ENCODE measurements at places on chromosomes 6 and 20.

DNA sequence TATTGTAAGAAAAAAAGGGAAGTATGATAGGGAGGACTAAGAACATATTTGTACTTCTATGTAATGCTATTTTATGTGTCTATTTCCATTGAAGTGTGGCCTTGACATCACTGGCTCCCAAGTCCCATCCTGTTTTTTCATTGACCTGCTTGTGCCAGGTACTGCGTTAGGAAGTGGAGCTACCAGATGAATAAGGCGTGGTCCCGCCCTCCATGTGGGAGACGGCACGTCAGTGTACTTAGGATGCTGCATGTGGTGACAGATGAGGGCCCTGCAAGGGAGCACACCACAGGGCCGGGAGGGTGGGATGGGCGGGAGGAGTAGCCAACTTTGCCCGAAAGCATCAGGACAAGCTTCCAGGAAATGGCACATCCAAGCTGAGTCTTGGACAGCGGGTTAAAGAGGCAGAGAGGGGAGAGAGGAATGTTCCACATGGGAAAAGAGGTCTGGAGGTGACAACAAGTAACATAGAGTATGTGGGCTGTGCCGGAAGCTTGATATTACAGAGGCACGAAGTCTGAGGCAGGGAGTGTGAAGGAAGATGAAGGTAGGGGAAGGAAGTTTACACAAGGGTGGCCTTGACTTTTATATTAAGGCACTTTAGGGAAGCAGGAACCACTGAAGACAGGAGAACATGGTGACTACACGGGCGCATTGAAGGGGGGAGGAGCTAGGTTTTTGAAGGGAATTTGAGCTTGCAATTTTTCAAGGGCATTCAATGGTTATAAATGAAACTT is 140.6 kb downstream of the MTHFD1L start:
- DNase-seq: no peak

GRCh38 chr6:80488190-80488589 is 381.7 kb downstream of the BCKDHB start:
- no peak for DNase-seq

GRCh38 chr6:20154753-20155152 is 57.5 kb downstream of the MBOAT1 start:
- DNase-seq: no peak

DNA sequence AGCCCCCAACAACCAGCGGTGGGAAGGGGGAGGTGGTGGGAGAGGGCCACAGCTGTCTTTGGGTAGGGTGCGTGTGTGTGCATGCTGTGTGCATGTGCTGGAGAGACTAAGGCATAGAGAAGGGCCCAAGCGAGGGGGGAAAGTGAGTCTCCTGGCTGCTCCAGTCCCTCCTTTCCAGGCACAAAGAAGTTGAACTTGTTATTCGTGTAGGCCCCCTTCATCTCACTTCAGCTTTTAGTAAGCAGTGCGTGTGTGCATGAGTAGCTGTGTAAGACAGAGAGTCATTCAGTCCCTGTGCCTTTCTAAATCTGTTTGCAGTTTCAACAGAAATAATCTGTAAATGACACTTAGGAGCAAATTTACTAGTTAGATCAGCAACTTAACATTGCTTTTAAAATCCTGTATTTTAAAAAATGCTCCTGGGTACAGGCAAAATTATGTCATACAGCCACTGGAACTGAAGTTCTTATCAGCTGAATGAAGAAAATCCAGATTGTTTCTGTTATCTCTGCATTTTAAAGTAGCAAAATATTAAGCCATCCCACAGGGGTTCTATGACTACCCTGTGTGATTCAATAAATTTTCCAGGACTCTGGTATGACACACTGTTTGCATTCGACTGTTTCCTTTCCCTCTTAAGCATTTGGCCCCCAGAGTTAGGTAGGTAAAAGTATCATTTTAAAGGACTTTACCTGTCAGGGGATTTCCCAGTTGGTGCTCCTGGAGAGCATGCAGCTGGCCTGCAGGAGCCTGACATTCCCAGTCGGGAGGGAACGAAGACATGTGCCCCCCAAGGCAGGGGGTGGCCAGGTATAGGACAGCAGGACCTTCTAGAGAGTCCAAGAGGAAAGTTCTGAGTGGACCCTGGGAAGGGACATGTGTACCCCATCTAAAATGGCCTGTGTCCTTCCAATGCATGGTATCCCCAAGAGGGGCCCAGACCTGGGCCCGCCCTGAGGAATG is 39.0 kb downstream of the MTRES1 start:
- no peak for DNase-seq

DNA sequence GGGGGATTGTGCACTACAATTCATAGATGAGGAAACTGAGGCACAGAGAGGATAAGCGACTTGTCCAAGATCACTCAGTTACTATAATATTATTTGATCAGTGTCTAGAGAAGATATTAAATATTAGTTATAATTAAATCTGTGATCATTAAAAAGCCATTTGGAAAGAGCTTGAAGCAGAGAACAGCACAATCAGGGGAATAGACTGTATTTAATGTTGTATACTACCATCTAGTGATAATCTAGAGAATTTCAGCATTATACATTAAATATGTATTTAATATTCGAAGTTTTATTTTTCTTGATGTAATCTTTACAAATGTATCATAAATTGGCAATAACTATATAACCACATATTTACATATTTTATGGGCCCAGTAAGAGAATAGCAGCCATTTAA is 20.1 kb upstream of the MTCL3 start:
- DNase-seq: no peak

DNA sequence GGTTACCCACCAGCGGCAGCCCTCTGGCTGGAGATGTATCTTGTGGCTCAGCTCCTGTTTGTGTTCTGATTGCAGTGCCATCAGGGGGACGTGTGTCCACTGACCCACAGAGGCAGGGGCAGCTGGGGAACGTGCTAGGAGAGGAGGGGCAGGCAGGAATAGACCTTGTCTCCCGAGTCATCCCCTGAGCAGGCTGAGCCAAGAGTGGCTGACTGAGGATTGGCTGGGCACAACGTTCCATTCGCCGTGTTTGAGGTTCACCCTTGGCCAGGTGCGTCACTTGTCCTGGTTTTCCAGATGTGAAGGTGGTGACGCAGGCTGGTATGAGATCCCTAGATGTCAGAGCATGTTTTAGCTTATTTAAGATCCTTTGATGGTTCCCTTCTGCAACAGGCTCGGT is 57.7 kb downstream of the ADNP start:
- DNase-seq: no peak

DNA sequence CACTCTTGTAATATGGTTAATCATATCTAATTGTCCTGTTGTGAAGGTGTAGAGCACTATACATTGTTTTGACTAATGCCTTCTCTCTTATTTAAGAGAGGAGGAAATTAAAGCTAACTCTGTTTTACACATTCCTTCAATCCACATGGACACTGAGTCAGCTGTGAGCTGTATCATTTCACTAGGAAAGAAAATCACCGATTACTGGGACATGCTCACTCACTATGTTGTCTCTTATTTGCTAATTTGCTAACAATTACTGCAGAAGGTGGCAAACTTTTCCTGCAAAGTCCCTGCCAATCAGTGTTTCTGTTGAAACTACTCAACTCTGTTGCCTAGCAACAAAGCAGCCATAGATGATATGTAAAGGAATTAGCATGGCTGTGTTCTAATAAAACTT is 98.2 kb downstream of the BCAS1 start:
- no peak for DNase-seq

GRCh38 chr6:124494956-124495664 is 467.1 kb upstream of the RNF217 start:
- no peak for DNase-seq

GRCh38 chr20:24651976-24652345 is 182.5 kb downstream of the SYNDIG1 start:
- DNase-seq: no peak

GRCh38 chr6:155528982-155529453 is 73.4 kb upstream of the NOX3 start:
- DNase-seq: no peak

DNA sequence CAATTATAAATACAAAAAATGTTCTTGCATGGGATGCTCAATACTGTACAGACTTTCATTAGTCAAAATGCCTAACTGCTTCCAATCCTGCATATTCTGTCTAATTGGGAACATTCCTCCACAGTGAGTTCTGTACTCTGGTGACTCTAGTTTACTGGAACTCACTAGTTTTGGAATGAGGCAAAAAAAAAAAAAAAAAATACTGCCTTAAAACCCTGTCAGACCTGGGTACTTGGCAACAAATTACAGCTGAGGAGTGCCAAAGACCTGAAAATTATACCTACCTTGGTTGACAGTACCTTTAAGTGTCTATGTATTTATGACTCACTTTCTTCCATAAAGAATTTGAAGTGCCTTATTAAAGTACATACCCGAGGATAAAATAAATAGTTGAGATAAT is 276.7 kb downstream of the FARS2 start:
- DNase-seq: no peak

GRCh38 chr6:82836022-82836575 is 229.5 kb downstream of the UBE3D start:
- no peak for DNase-seq

GRCh38 chr20:62201173-62202082 is 18.6 kb downstream of the MTG2 start:
- no peak for DNase-seq

DNA sequence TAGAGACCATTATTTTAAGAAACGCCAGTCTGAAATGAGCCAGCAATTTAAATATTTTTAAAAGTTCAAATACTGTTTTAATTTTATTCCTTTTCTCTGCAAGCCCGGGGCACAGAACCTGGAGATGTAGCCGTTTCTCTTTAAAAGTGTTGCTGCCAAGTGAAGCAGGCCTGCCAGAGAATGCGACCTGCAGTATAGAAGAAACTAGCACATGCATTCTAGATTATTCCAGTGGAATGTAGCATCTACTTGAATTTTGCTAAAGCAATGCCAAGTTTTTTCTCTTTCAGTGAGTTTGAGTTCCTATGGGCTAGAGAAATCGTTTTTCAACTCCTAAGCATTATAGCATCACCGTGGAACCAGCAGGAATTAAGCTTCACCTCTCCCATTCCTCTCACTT is 101.3 kb downstream of the QRSL1 start:
- DNase-seq: no peak

- DNase-seq: peak; percentile 59
Measured at GRCh38 chr20:21557241-21558020, 43.6 kb upstream of the NKX2-2 start.

DNA sequence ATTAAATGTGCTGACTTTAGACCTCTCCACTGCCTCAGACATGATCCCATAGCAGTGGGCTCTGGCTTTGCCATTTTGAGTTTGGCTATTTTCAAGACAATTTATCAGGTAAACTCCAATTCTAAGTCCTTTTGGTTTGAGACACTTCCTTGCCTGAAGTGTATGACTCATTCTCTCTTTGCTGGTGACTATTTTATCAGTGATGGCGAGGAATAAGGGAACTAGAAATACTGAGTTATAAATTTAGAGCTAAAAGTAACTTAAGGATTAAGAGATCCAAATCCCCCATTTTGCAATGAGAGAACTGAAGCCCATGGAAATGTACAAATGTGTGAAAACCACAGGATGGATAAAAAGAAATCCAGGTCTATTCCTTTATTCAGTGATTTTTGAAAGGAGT is 30.9 kb upstream of the CD83 start:
- no peak for DNase-seq

DNA sequence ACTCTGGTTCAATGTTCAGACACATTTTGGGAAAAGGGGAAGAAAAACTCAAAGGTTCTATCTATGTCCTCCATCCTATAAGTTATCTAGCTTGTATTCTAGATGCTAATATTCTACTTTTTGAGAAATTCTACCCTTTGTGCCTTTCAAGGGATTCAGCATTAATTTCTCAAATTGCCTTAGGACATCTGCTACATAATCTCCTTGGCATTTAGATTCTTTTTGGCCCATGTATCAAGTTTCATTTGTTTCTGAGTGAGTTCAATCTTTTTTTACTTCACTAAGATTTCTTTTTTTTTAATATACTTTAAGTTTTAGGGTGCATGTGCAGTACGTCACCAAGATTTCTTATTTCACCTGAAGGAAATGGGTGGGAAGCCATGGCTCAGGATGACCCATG is 232.7 kb upstream of the TENT5A start:
- DNase-seq: no peak

DNA sequence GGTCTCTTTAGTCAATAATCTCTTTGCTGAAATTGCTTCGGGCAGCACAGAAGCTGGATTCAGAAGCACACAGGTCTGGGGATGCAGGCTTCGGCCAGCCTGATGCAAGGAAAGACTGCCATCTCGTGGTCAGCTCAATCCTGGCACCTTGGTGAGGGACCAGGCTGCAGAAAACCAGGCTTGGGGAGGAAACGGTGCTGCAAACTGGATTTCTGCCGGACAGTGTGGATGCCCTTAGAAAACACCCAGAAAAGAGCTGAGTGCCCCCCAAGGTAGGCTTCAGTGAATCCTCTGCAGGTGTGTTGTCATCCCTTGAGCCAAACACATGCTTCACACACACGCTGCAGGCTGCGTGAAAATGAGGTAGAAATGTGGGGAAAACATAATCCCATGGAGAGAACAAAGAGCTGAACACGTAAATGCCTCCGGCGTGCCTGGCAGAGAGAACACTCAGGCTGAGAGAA is 89.8 kb upstream of the PAX1 start:
- DNase-seq: peak; percentile 20

DNA sequence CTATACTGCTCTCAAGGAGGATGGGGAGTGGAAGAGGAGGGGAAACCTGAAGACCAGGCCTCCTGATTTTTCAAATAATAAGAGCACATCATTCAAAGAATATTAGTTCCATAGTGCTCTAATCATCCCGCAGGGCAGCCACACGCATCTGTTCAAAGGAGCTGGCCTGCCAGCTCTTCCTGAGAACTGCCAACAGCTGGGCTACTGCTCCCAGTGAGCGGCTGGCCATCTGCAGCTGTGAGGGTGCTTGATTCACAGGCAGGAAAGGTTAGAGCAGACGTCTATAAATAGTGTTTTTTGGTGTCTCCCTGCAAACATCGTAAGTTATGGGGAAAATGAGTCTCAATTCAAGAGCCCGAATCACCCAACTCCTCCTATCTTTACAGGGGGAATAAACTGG is 17.3 kb downstream of the NSFL1C start:
- DNase-seq: no peak

DNA sequence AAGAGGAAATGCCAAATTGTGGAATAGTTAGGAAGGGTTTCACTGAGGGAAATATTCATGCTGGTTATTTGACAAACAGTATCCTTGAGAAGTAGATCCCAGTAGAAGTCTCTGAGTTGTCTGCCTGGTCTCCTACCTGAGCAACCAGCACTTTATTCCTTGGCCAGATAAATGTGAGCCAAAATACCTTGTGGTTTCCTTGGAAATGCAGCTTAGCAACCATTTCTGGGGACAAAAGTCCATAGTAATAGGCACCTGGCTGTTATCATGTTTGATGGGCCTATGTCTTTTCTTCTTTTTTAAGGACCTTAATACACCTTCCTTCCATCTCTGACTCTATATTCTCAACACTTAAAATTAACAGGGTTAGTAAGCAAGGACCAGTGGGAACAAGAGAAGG is 217.1 kb upstream of the MARCKS start:
- DNase-seq: no peak

DNA sequence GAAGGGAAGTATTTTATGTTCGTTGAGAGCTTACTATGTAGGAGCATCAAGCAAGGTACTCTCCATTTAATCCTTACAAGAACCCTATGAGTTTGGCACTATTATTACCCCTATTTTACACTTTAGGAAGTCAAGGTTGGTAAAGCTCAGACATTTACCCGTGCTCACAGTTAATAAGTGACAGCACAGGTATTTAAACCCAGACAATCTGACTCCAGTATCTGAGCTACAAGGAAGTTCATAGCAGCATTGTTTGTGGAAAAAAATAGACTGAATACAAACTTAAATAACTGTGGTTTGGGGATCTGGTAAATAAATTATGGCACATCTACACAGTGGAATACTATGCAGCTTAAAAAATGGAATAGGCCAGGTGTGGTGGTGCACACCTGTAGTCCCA is 21.2 kb upstream of the GMNN start:
- DNase-seq: no peak

- DNase-seq: no peak
Measured at GRCh38 chr6:137518386-137518983, 24.3 kb upstream of the OLIG3 start.
